ENCODE measurements at places on chromosomes 7 and 10.
A peak's percentile ranks its signal among the peaks of the same experiment; 100 is the strongest.

DNA sequence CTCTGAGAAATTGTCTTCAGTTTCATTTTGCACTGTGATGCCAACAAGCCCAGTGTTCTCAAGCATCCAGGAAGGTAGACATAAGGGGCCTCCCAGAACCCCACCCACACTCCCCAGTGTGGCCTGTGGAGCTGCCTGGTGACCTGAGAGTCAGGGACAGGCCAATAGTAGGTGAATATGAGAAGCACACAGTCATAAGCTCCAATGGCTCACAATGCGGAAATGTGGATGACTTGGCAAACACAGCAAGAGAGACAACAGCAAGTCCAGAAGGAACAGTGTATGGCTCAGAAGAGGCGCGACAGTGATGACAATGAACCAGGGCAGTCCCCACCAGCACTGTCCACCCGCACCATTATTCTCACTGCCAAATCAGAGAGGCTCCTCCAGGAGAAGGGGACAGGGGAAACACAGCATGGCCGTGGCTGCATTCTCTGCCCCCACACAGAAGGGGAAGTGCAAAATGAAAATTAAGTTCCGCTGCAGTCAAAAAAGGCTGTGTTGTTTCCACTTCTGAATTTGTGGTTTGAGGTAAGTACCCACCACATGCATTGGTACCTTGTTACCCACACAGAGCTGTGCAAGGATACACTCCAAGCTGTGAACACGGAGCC, 419.8 kb downstream of the GRID1 start:
- no peak for DNase-seq

GRCh38 chr10:61901829-61902444, 438 bp downstream of the ARID5B start:
- DNase-seq: no peak

DNA sequence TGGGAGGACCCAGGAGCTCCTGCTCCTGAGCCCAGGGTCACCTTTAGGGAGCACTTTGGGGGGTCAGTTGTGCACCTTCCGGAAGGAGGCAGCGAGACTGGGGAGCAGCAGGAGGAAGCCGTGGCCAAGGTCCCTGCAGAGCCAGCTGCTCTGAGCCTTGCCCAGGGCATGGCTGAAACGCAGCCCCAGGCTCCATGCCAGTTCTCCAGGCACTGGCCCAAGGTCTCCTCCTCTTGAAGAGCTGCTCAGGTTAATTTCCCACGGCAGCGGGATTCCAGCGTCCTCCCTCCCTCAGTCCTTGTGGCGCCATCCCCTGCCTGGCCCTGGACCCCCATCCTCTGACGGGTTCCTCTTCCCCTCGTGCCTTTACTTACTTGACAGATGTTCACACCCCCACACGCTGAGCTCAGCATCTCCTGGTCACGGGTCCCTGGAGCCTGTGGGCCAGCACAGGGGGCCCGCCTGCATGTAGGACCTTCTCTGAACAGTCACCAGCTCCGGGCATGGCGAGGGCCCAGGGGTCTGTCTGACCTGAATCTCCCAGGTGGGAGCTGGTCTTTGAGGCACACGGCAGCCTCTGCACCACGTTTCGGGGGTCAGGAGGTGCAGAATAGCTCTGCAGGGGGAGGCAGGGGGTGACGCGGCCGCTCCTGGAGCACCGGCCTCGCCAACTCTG, 16.7 kb upstream of the CFAP46 start:
- no peak for DNase-seq

DNA sequence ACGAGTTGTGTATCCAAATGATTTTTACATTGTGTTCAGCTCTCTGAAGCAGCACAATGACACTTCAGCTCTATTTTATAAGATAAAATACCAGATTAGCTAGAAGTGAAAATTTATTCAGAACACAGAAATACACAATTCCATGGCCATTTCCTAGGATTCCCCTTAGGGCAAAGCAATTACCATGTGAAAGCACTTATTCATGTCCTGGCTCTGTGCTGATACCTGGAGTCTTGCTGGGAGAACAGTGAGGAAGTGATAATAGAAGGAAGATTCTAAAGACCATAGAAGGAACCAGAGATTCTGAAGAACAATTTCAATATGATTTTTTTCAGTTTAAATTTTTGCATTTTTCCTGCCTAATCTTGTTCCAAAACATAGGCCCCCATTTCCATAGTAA, 657.4 kb upstream of the ZWINT start:
- no peak for DNase-seq

DNA sequence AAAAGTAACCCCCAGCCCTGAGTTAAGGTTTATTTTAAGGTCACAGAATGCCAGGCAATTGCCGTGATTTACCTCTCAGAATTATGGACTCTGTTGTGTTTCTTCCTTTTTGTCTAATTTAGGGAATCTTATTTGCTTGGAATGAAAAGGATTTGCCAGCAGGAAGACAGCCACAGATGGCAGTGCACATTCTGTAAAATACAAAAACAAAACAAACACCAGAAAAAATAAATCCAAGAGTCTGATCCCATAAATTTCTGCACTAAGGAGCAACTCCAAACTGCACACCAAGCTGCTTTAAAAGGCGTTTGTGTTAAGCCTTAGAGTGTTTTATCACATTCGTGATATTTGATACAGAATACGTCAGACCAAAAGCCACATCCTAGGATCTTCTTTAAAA, 199.0 kb upstream of the C7orf33 start:
- DNase-seq: no peak

GRCh38 chr7:129604713-129605437, 6.6 kb upstream of the NRF1 start:
- DNase-seq: no peak

- DNase-seq: no peak
Measured at GRCh38 chr10:71737834-71738197, 18.2 kb upstream of the C10orf105 start.

DNA sequence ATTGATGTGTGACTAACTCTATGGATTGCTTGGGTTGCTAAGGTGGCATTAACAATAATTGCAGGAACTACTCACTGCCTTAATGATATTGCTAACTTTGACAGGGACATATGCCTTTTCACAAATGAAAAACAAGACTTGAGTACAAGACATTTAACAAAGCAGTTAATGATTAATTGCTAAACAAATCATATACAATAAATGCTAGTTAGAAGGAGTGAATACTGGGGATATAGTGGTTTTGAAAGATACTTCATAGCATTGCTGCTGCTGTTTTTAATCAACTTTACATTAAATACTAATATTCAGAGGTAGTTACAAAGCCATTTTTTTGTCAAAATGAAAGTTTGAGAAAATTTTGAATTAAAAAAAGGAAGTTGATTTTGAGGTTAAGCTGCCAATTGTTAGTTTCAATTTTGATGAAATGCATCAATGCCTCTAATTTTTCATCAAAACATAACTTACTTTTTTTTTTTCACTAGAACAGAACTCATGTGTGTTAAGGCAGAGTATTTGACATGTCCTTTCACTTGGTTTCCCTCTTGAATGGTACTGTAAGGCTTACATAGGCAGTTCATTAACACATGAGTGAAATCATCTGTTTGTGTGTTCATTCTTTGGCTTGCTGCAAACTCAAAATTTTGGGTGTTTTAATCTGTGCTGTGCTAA, 106.2 kb upstream of the SEMA3D start:
- DNase-seq: no peak

DNA sequence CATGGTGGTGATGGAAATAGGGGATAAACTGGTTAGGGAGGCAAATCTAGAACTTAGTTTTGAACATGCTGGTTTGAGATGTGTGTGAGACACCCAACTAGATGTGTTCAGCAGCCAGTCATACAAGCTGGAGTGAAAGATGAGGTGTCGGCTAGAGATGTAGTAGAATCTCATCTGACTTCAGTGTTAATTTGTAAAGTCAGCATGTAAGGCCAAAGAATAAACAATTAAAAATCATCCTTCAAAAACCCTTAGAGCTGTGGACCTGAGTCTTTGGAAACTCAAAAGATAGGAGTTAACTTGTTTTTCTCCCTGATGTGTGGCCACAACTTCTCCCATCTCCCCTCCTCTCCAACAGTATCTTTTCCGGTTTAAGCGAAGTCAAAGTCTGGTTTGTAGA, 22.8 kb upstream of the AGK start:
- no peak for DNase-seq

- DNase-seq: no peak
Measured at GRCh38 chr10:60009710-60010383, 103.5 kb upstream of the CCDC6 start.

GRCh38 chr7:23211589-23211988, 29.7 kb downstream of the NUP42 start:
- no peak for DNase-seq

DNA sequence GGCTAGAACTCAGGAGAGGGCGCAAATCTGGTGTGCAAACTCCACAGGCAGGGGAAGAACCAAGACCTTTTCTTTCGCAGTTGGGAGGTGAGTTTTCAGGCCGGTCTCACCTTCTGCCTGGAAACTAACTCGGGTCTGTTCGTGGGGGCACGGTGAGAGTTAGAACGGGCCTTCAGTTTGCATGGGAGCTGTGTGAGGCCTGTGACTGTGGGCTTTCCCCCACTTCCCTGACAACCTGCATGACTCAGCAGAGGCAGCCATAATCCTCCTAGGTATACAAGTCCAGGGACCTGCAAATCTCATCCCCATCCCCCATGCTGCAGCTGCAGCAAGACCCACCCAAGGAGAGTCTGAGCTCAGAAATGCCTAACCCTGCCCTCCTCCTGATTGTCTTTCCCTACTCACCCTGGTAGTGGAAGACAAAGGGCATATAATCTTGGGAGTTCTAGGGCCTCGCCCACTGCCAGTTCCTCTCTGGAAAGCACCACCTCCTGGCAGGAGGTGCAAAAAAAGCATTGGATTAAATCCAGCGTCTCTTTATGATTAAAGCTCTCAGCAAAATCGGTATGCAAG, 194.9 kb upstream of the ETV1 start:
- DNase-seq: no peak

- DNase-seq: no peak
Measured at GRCh38 chr10:97059006-97059871, 126.5 kb downstream of the SLIT1 start.

- DNase-seq: no peak
Measured at GRCh38 chr10:44564790-44565189, 179.9 kb upstream of the CXCL12 start.

- peak; percentile 94 for DNase-seq
Measured at GRCh38 chr10:511101-511848, 178.2 kb downstream of the DIP2C start.

DNA sequence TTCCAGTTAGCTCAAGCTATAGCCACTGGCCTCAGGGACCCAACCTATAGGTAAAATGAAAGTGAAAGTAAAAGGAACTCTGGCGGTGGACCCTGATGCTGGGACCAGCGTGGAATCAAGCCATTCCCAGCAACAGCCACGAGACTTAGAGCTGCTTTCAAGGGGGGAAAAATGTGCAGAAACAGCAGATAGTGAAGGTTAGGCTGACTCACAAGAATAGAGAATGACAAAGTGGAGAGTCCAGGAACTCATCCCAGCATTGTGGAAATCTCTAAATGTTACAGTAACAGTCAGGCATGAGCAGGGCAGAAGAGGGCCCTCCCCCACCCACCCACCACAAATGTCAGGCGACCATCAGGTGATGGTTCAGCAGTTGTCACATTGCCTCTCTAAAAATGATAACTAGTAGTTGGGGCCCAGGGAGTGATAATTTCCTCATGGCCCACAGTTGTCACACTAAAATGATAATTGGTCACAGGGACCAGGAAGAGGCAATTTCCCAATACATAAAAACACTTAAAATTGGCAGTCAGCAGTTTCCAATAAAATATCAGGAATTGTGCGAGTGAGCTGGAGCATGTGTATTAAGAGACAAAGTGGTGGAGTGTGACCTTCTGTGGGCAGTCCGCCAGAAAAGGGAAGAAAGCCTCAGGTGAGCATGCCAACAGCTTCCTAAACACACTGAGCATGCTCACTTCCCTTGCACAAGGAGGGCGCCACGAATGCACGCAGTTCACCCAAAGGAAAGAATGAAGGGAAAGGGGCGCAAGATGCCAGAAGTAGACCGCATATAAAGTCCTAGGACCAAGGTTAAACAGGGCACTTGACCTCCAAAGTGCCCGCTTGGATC, 129.8 kb upstream of the PPP1R3A start:
- DNase-seq: peak; percentile 31

DNA sequence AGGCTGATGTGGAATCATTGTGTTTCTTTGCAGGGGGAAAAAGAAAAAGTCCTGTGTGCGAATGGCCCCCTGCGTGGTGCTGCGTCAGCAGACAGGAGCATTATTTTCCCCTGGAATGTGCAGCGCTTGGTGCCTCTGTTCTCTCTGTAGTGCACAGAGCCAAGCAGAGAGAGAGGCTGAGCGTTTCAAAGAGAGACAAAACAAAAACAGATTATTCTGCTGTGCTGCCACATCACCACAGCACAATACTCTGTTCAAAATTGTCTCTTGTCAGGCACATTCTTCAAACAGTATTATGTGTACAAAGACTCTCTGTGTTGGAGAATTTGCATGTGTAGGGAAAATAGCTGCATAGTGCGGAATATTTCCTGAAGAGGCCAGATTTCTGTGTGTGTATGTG, 609.0 kb downstream of the SDK1 start:
- peak; percentile 40 for DNase-seq

GRCh38 chr7:116708248-116708647, 36.3 kb downstream of the MET start:
- peak; percentile 51 for DNase-seq

GRCh38 chr7:74501298-74501697, 47.6 kb downstream of the GTF2IRD1 start:
- DNase-seq: no peak

- no peak for DNase-seq
Measured at GRCh38 chr7:50336894-50337703, 32.6 kb downstream of the IKZF1 start.

- DNase-seq: peak; percentile 0
Measured at GRCh38 chr7:104903044-104903443, 111.0 kb upstream of the KMT2E start.

- no peak for DNase-seq
Measured at GRCh38 chr10:115003396-115003795, 65.4 kb downstream of the TRUB1 start.

GRCh38 chr10:57867241-57867640, 400.5 kb downstream of the IPMK start:
- peak; percentile 40 for DNase-seq

All from astrocyte of the spinal cord (primary cell).